M059J (cell line): ENCODE measurements at places on chromosomes 2 and 18.

GRCh38 chr2:203535784-203536585, 884 bp upstream of the RAPH1 start:
- DNase-seq, result peak; percentile 58

GRCh38 chr2:59684116-59684770, 869.2 kb downstream of the BCL11A start:
- peak; percentile 2 for DNase-seq

GRCh38 chr2:136751406-136751805, 13.9 kb upstream of the THSD7B start:
- DNase-seq, result no peak

- DNase-seq, result no peak
Measured at GRCh38 chr2:19878268-19879046, 23.3 kb downstream of the TTC32 start.

DNA sequence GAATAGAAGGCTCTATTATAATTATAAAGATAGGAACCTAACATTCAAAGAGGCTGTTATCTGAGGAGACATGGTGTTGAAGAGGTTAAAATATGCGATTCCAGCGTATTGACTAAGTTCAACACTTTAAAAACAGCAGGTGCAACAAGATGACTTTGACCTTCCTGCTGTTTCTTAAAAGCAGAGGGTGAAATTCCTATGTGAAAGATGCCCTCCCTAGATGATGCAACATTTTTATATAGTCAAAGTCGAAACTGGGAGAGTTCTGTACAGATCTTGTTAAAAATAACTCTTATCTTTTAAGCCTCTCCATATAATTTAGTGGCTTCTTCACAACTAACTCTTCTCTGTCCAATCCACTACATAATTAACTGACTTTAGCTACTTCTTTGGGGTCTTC, 4.4 kb upstream of the ACKR3 start:
- no peak for DNase-seq

DNA sequence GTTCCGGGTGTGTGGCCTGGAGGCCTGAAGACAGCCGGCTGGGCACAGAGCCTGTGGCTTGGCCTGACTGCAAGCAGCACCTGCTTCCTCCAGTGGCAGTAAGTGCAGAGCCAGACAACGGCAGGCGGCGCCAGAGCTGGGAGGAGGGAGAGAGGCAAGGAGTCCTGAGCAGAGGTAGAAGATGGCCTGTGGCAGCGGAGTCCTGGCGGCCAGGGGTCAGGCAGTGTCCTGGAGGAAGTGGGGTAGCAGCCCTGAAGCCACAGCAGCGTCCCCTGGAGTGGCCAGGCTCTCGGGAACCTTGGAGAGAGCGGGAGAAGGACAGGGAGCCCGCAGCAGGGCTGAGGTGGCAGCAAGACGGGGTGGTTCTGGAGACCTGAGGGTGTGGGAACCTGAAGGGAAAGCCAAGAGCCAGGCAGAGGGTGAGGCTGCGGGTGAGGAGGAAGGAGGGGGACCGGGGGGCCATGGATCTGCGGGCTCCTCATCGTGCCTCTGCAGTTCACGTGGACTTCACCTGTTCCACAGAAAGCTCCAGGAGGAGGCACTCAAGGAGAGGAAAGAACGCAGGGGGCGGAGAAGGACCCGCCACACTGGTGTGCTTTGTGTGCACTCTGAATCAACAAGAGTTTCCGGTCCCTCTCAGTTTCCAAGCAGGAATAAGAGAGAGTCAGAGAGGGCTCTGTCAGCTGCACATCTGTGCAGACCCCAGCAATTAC, 85.9 kb downstream of the USP40 start:
- DNase-seq, result peak; percentile 36

- peak; percentile 50 for DNase-seq
Measured at GRCh38 chr2:203484266-203485112, 50.6 kb downstream of the RAPH1 start.

DNA sequence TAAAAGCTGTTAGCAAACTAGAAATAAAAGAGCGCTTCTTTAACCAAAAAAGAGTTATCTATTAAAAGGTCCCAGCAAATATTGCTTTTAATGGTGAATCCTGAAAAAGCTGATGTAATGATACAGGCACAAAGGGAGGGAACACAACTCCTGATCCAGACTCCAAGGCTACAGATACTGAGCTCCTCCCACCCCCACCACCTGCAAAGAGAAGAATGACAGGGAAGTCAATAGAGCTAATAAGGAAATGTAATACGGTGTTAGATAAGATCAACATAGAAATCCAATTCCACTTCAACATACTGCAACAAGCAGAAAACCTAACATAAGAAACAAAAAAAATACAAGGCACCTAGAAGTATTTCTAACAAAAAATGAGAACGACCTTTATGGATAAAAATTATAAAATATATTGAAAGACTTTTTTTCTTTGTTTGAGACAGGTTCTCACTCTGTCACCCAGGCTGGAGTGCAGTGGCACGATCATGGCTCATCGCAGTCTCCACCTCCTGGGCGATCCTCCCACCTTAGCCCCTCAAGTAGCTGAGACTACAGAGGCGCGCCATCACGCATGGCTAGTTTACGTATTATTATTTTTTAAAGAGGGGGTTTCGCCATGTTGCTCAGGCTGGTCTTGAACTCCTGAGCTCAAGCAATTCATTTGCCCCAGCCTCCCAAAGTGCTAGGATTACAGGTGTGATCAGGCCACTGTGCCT, 192.2 kb downstream of the HDAC4 start:
- DNase-seq, result no peak

- no peak for DNase-seq
Measured at GRCh38 chr2:127428057-127428814, 10.0 kb downstream of the PROC start.

- DNase-seq, result no peak
Measured at GRCh38 chr2:156189143-156189542, 143.4 kb downstream of the NR4A2 start.

GRCh38 chr2:77391119-77391518, 131.1 kb downstream of the LRRTM4 start:
- DNase-seq, result no peak

DNA sequence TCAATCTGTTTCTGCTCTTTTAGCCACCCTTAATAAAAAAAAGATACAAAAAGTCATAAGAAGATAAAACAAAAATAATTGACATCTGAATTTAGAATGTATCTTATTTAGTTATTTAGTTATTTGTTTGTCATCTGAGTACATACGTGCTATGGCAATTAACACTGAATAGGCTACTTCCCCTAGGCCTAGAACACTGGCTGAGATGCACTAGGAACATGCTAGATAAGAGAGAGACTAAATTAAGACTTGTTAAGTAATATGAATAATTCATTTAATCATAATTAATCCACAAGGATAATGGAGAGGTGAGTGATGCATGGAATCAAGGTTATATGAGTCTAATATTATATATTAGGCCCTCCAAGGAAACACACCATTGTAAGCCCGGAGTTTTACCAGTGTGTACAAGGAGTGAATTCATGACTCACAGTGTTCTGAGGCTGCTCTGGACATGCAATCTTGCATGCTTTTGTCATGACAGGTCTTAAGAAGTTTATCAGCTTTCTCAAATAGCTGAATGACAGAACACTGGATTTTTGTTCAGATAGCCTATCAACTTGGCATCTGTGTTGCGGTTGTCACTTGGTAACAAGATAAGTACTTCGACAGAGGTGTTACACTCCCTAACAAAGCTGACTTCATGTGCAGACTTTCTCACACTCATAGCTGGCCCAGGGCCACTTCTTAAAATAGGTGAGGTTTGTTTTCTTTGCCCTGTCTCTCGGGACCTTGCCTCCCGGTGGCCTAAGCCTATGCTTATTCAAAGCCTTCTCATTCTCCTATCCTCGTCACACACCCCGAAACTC, 5.0 kb upstream of the SERPINB2 start:
- peak; percentile 100 for DNase-seq

DNA sequence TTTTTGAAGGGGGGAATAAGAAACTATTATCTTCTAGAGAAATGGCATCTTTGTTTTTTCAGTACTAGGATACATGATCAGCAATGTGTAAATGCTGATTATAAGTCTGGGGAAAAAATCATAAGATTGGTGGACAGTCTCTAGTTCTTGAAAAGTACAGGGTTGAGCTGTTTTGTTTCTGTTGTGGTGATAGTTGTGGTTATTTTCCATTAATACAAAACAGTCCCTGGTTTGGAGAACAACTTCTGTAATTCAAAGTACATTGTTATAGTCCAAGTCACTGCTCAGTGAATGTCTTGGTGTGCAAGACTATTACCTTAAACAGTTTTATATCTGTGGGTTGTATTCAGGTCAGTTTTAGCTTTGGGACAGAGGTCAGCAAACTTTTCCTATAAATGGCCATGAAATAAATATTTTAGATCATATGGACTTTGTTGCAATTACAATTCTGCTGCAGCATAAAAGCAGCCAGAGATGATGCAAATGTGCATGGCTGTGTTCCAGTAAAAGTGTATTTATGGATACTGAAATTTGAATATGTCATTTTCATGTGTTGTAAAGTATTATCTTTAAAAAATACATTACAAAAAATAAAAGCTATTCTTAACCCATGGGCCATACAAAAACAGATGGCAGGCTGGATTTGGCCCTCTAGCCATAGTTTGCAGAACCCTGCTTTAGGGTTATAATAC, 111.0 kb downstream of the CERS6 start:
- DNase-seq, result no peak

- no peak for DNase-seq
Measured at GRCh38 chr18:66708646-66709045, 104.8 kb upstream of the CDH19 start.

DNA sequence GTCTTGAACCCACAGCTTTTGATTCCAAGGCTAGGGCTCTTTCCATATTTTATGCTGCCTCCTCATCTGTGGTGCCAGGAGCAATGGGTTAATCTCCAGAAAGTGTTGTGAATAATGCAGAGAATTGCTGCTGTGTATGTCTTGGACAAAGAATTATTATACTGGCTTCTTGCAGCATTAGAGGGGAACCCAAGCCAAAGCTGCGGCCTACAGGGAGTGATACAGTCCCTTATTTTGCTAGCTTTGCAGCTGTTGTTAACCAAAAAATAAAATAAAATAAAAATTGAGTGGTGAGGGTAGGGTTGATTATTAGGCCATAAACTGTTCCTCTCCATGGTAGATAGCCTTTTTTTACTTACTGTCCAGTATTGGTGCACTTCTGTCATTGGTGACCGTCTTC, 16.7 kb downstream of the WIPF1 start:
- DNase-seq, result no peak

DNA sequence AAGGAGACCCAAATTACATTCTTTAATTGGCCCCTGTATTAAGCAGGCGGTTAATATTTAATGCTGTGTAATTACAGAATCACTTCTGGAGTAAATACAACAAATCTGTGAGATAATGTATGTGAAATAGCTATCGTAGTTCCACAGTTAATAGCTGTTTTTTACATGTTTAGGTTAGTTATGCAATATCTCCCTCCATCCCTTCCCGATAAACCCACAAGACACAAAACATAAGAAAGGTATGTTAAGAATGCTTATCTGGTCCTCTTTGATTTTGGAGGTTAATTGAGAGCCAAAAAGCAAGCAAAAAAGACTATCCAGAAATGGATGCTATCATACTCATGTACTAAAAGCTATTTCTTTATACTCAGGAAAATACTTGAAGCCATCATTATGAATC, 49.1 kb downstream of the ZNF638 start:
- DNase-seq, result no peak

DNA sequence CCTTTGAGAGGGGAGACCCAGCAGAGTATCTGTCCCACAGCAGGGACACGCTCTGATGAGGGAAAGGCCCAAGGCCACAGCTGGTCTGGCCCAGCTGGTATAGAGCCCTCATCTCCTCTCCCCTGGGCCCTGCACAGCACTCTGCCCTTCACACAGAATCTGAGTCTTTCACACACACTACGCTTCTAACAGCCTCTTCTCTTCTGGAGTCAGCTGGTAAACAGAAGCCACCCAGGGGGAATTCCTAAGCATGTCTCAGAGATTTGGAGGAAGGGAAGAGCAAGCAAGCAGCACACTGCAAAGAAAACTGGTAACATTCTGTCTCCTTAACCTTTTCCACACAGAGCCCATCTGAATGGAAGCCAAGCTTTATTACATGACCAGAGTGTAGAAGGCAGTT, 121.1 kb upstream of the ACAA2 start:
- no peak for DNase-seq

GRCh38 chr18:24456549-24456948, 3.9 kb upstream of the HRH4 start:
- DNase-seq, result no peak

DNA sequence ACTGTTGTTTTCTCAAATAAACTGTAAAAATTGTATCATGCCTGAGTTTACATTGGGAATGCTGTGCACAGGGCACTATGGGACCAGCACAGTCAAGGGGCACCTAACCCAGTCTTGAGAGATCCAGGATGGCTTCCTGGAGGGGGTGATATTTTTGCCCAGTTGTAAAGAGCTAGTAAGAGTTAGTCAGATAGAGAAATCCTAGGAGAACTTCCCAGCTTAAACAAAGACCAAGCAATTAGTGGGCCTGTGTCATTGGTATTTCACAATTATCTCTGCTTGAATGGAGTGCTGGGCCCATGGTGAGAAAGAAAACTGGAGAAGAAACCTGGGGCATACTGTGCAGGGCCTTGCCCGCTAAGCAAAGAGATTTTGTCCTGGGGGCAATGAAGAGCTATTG, 12.2 kb downstream of the XDH start:
- peak; percentile 55 for DNase-seq

DNA sequence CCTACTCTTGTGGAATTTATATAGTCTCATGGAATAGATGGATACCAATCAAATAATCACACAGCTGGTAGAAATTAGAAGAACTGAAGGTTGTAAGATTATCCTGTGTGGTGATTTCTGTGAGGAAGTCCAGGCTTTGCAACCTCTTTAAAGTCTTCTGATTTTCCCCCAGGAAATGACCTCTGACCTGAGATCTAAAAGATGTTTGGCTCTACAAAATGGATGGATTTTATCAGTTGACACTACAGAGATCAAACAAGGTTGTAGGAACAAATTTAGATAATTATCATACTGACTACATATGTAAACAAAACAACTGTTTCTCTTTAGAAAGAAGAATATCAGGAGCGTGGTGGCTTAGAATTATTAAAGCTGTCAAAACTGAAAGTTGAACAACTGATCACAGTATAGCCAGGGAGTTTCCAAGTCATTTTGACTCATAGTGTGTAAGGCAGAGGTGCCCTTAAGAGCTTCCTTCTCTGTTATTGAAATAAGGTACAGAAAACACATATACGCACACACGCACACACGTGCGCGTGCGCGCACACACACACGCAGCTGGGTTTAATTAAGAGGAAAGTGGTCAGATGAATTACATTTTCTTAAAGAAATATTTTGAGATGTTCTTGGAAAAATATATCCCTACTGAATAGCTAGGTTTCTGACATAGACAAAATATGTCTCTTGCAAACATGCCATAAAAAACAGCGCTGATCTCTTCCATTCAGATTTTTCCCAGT, 35.5 kb upstream of the PELI1 start:
- DNase-seq, result no peak

DNA sequence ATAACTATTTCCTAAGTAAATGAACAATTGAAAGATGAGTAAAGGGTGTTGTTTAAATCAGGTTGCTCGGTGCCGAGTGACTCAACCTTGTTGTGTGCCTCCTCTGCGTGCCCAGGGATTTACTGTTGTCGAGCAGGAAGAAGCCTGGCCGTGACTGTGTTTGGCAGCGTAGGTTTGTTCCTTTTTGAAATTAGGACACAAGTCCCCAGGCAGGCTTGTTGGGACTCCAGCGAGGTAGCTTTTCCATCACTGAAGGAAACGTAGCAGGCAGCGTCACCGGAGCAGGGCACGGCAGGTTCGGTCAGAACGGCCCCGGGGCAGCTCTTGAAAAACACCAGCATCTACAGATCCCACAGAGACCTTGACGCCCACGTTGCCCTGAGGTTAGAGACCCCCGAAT, 48.6 kb downstream of the TMEM18 start:
- peak; percentile 20 for DNase-seq
